NCI-H2081 (cell line): ENCODE measurements at places on chromosomes 6 and 20.

- no peak for DNase-seq
Measured at GRCh38 chr20:23515250-23515939, 24.5 kb downstream of the CST8 start.

DNA sequence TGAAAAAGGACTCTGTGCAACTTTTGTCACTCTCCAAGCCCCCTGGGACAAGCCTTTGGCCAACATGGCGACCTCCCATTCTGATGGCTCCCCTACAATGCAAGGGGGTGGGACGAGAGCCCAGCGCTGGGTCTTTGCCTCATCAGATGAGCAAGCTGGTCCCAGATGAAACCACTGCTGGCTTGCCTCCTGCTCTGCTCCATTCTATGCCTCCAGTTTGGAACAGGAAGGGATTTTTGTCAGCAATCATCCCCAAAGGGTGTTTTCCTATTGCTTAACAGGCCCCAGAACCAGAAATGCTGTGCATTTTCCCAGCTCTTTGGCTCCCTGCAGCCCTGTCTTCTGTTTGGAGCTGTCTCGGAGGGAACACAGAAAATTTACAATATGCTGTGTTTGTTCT is 412.7 kb downstream of the MAFB start:
- DNase-seq: no peak

DNA sequence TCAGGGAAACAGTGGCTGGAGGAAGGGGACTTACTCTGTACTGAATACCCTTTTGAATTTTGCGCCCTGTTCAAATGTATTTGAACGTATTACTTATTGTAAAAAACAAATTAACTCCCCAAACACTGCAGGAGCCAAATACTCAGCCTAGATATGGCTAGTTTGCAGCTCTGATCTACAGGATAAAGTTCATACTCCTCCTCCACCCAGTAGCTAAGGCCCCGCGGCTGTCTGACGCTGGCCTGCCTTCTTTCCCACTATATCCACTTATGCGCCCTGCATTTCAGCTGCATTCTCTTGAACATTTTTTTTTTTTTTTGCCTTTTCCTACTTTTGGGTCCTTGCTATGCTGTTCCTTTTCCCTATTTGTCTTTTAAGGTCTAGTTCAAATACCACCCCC is 6.5 kb downstream of the GSS start:
- no peak for DNase-seq

- DNase-seq: no peak
Measured at GRCh38 chr6:140401761-140402160, 1027.3 kb upstream of the CITED2 start.

DNA sequence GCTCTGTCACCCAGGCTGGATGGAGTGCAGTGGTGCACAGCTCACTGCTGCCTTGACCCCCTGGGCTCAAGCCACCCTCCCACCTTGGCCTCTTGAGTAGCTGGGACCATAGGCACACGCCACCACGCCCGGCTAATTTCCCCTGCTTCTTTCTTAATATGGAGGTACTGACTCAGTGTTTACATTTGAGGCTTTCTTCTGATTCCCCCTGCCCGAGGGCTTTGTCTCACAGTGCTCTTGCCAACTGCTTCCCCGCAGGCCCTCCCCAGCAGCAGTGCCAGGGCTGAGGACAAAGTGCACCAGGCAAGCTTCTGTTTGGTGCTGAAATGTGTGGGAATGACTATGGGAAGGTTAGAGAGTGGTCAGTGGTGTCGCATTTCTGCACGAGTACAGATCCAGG is 34.8 kb downstream of the NR2E1 start:
- DNase-seq: no peak

GRCh38 chr20:10006447-10007090 is 28.2 kb upstream of the ANKEF1 start:
- DNase-seq: no peak

- no peak for DNase-seq
Measured at GRCh38 chr6:150271501-150272263, 97.1 kb upstream of the IYD start.

DNA sequence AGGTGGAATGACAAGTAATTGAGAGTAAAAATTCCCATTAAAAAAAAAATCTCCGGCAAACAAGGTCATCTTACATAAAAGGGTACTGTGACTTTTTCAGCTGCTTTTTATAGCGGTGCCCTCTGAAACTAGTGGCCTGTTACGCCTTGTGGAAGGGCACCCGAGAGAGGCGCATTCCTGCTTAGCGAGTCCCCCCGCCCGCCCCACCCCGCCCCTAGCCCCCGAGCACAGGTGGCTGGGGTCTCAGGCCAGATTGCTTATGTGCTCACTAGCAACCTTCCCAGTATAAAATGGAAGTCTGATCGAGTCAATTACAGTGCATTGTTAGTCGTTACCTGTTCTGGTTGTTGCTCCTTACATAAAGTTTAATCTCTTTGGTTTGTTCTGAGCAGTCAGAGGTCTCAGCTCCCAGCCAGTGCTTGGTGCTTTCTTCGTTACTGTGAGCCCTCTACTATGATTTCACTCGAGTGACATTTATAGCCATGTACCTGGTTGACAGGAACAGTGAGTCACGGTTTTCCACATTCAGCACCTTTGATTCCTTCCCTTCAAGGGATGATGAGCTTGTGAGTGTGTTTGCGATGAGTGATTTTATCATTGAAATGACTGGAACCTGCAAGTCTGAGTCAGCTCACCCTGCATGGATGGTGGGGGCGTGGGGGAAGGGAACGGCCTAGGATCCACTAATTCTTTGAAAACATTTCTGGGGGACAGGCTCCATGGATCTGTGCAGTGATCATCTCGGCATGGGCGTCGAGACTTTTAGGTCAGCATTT is 47.6 kb downstream of the ZDHHC14 start:
- DNase-seq: no peak

DNA sequence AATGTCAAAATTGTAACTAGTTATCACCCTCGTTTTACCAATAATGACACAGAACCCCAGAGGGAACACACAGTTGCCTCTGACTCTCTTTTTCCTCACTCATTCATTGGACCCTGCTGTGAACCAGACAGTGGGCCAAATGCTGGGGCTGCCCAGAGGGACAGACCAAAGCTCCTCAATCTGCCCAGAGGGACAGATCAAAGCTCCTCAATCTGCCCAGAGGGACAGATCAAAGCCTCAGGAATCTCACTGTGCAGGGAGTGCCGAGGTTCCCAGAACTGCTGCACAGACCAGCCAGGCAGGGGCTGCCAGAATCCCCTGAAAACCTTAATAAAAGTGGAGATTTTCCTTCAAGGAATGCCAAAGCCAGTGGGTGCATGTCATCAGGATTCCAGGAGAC is 179.1 kb downstream of the SOD2 start:
- DNase-seq: no peak

- no peak for DNase-seq
Measured at GRCh38 chr20:61429458-61430227, 177.6 kb downstream of the CDH4 start.

- DNase-seq: no peak
Measured at GRCh38 chr6:137973201-137973600, 106.1 kb downstream of the TNFAIP3 start.

GRCh38 chr6:20978151-20978614 is 443.9 kb downstream of the CDKAL1 start:
- no peak for DNase-seq

DNA sequence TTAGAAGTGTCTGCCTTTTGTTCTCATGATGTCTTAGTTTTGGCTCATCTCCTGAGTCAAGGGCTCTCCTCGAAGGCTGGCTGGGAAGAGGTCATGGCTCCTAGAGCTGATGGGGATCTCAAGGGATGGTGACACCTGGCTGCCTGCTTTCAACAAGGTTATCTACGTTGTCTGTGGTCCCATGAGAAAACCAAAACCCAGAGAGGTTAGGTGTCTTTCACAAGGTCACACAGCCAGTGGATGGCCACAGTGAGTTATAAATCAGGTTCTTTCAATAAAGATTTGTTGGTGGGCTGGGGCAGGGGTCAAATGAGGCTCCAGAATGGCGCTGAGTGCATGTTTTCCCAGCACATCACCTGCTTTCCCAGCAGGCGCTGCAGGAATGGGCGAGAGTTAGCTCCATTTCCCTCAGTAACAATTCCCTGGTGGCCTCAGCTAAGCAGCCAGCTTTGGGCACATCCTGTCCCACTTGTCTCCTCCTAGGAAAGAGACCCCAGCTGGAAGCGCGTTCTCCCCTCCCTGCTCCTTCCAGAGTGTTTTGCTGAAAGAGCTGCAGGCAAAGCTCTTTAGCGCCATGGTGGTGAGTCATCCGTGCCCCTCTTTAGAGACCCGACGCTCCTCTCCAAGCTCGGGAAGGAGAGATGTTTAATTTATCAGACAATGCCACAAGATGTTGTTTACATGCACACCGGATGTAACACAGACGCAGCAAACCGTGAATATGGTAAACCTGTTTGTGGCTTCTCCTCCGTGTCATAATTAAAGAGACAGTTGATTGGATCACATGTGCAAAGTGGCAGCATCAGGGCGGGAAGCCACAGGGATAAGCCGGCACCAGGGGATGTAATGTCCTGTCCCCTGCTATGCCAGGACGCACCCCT is 109.7 kb downstream of the LRFN2 start:
- peak; percentile 11 for DNase-seq
